SK-N-SH (cell line): ENCODE measurements at places on chromosomes 6 and 20. TPM values are rescaled to one million over a fixed set of nuclear protein-coding genes. Genes with fewer than 3 reads are reported as not detected.

Gene TP53RK
- polyA plus RNA-seq, result 5.4 and 5.5 TPM in 2 replicates

GRCh38 chr6:16600026-16600425 lies 161.2 kb downstream of the ATXN1 start:
- H3K4me3 ChIP-seq, result no peak overlapping the region
- H3K27me3 ChIP-seq, result no peaks in the 10 kb centered on the region
- no peaks in the 10 kb centered on the region for H3K4me1 ChIP-seq

DNA sequence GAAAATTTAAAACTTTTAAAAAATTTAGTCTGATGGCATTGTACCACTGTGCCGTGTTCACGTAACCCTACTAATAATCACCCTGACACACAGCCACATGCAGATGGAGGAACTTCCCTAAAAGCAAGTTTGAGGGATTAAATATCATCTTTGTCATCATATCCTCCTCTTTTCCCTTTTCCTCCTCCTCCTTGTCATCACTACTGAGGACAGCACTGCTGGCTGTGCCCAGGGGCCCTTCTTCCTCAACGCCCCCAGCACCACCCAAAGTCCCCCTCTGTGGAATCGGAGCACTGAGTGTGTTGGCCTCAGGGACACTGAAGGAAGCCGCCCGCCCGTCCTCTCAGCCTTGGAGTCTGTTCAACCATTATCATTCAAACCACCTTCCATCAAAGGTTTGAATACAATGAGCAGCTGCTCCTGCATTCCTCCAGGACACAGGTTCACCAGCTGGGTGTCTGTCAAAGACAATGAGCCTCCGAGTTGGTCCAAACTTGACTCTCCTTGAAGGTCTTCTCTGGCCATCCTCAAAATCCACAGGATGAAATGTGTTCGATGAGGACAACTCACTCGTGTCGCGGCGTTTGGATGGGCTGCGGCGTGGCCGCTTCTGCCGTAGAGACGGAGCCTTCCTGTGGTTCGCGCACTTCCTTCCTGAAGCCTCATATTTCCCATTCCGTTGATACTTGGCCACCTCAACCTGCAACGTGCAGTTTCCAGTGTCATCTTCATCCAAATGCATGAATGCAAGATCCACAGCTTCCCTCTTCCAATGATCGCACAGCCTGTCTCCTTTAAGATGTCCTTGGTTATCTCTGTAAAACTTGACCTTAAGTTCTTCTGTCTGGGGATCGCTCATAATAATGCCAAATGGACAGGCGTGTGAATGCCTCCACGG lies 23.3 kb downstream of the NQO2 start:
- no peak overlapping the region for H3K4me3 ChIP-seq
- no peak for DNase-seq
- H3K27ac ChIP-seq, result no peak overlapping the region
- H3K36me3 ChIP-seq, result peaks cover 9% of the 10 kb centered on the region
- H3K27me3 ChIP-seq, result no peaks in the 10 kb centered on the region
- no peaks in the 10 kb centered on the region for H3K4me1 ChIP-seq

- no peaks in the 10 kb centered on the region for H3K36me3 ChIP-seq
- DNase-seq, result peak; percentile 47
- peaks cover 82% of the 10 kb centered on the region for H3K27me3 ChIP-seq
- no peak within 1 kb of the TSS for H3K4me3 ChIP-seq
Measured at GRCh38 chr20:20367575-20368417, at the start of gene INSM1. TSS of gene INSM1 (plus strand) at chr20:20368104. CDS start at chr20:20368268, 164 bp downstream.

GRCh38 chr6:108322728-108323127 lies 27.9 kb downstream of the AFG1L start:
- no peaks in the 10 kb centered on the region for H3K27me3 ChIP-seq
- H3K4me1 ChIP-seq, result no peaks in the 10 kb centered on the region
- H3K36me3 ChIP-seq, result no peaks in the 10 kb centered on the region
- no peak overlapping the region for H3K4me3 ChIP-seq
- no peak overlapping the region for H3K27ac ChIP-seq

GRCh38 chr6:47890326-47890875 lies 108.6 kb downstream of the OPN5 start:
- H3K4me3 ChIP-seq, result no peak overlapping the region
- no peak overlapping the region for H3K27ac ChIP-seq
- DNase-seq, result no peak
- H3K27me3 ChIP-seq, result no peaks in the 10 kb centered on the region
- no peaks in the 10 kb centered on the region for H3K36me3 ChIP-seq

Gene NR2E1
- not detected in 2 replicates for polyA plus RNA-seq

GRCh38 chr20:46350201-46350985 lies 42.1 kb upstream of the CDH22 start:
- H3K27ac ChIP-seq, result peak overlapping the region; percentile 36
- peaks cover 24% of the 10 kb centered on the region; the same call in 1 of the 2 replicates for H3K36me3 ChIP-seq
- H3K27me3 ChIP-seq, result no peaks in the 10 kb centered on the region
- no peak overlapping the region for H3K4me3 ChIP-seq
- peaks cover 16% of the 10 kb centered on the region for H3K4me1 ChIP-seq

GRCh38 chr6:65116326-65116725 lies 590.7 kb downstream of the EYS start:
- no peak overlapping the region for H3K4me3 ChIP-seq
- no peaks in the 10 kb centered on the region; the same call in 1 of the 2 replicates for H3K4me1 ChIP-seq
- DNase-seq, result no peak
- H3K27ac ChIP-seq, result no peak overlapping the region

Gene ADAT2
- polyA plus RNA-seq, result 5.4 and 9.2 TPM in 2 replicates

GRCh38 chr6:170575250-170575649 lies 9.2 kb downstream of the PDCD2 start:
- H3K27me3 ChIP-seq, result no peaks in the 10 kb centered on the region
- H3K27ac ChIP-seq, result no peak overlapping the region
- peaks cover 78% of the 10 kb centered on the region for H3K36me3 ChIP-seq
- no peak for DNase-seq
- H3K4me3 ChIP-seq, result no peak overlapping the region

GRCh38 chr6:40399888-40400457 lies 187.2 kb downstream of the LRFN2 start:
- peaks cover 36% of the 10 kb centered on the region; the same call in 1 of the 2 replicates for H3K4me1 ChIP-seq
- no peaks in the 10 kb centered on the region for H3K27me3 ChIP-seq
- no peak overlapping the region for H3K27ac ChIP-seq
- H3K36me3 ChIP-seq, result no peaks in the 10 kb centered on the region
- no peak overlapping the region for H3K4me3 ChIP-seq

DNA sequence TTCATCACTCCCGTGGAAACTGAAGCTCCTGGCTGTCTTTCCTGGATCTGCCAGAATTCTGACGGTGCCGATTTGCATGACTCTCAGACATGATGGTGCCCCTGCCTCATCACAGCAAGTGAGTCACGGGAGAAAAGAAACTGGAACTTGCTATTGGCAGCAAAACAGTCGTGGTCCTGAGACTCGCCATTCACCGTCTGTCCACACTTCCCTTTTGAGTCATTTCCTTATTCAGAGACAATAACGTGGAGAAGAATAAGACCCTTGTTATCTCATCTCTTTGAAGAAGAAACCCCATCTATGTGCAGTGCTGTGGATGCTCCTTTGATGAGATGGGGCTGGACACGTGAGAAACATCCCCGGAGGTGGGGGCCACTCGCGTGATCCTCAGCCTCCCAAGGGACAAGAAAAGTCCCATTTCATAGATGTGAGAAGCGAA lies 4.2 kb downstream of the GPR31 start:
- H3K36me3 ChIP-seq, result no peaks in the 10 kb centered on the region
- peak overlapping the region; percentile 54 for H3K27ac ChIP-seq
- peak overlapping the region; percentile 17; the same call in 1 of the 2 replicates for H3K4me3 ChIP-seq
- no peaks in the 10 kb centered on the region for H3K27me3 ChIP-seq

DNA sequence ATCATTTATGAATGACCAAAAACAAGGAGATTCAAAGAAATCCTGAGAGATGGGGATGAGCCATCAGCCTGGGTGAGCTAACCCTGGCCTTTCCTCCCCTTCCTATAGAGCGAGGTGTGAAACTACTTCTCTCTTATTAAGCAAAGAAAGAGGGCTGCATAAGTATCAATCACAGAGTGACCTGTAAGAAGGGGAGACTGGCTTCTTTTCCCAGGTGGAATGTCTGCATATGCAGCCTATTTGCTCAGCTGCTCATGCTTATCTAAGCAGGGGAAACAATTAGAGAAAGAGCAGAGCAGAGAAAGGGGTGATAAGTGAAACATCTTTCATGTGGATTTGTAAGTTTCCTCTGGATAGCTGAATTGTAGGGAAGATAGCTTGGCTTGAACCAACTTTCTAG lies 160.0 kb downstream of the PKHD1 start:
- H3K4me3 ChIP-seq, result no peak overlapping the region
- peaks cover 2% of the 10 kb centered on the region; the same call in 1 of the 2 replicates for H3K4me1 ChIP-seq
- H3K27ac ChIP-seq, result no peak overlapping the region
- no peaks in the 10 kb centered on the region for H3K36me3 ChIP-seq
- no peaks in the 10 kb centered on the region for H3K27me3 ChIP-seq

- H3K4me3 ChIP-seq, result no peak overlapping the region
- H3K27ac ChIP-seq, result no peak overlapping the region
- DNase-seq, result no peak
- H3K27me3 ChIP-seq, result no peaks in the 10 kb centered on the region
- H3K36me3 ChIP-seq, result no peaks in the 10 kb centered on the region
Measured at GRCh38 chr20:16191496-16191895, 381.8 kb downstream of the KIF16B start.

Gene TSBP1
- not detected in 2 replicates for polyA plus RNA-seq

Gene TBC1D32
- polyA plus RNA-seq, result 2.3 and 4.5 TPM in 2 replicates

DNA sequence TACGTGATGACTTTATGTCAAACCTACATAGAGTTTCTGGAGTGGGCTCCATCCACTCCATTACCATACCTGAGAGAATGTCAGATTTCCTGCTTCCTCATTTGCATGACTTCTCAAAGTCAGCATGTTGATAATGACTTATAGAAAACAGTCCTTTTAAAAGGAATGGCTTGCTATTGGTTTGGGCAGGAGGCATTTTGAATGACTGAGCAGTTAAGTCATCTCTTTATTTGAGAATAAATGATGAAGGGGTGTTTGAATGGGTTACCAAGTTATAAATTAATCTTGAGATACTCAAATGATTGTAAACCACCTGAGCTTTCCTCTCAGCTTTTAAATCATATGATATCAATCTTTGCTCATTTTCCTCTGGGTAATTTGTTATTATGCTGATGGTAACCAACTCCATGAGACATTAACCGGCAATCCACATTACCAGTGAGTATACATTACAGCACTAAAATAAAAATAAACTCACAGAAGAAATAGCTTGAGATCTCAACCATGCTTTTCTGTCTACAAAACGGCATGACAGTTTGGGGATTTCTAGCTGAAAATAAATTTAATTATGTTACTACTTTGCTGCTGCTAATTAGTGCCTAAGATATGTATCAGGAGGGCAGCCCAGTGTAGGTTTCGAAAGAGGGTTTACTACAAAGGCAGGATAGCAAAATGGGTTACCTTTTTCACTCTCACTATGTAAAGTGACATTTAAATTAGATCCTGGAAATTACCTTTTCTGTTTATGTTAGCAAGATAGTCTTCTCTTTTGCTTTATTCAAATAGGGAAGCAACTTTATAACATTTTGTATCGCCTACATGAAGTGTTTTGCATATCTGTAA lies 78.8 kb downstream of the RPS12 start:
- no peaks in the 10 kb centered on the region for H3K36me3 ChIP-seq
- H3K27ac ChIP-seq, result peak overlapping the region; percentile 60
- H3K4me1 ChIP-seq, result peaks cover 10% of the 10 kb centered on the region
- peak; percentile 34 for DNase-seq

Gene ANGPT4
- not detected in 2 replicates for polyA plus RNA-seq

GRCh38 chr6:16731478-16732051 lies 29.7 kb downstream of the ATXN1 start:
- no peak overlapping the region for H3K4me3 ChIP-seq
- DNase-seq, result no peak
- no peak overlapping the region; the same call in 1 of the 2 replicates for H3K27ac ChIP-seq
- peaks cover 24% of the 10 kb centered on the region for H3K36me3 ChIP-seq

GRCh38 chr6:22081709-22082108 lies 215.1 kb downstream of the PRL start:
- peaks cover 12% of the 10 kb centered on the region for H3K36me3 ChIP-seq
- DNase-seq, result no peak
- H3K4me3 ChIP-seq, result no peak overlapping the region
- H3K27ac ChIP-seq, result no peak overlapping the region
- no peaks in the 10 kb centered on the region for H3K27me3 ChIP-seq
- H3K4me1 ChIP-seq, result peaks cover 5% of the 10 kb centered on the region

Gene UQCC2
- 49.8 and 59.0 TPM in 2 replicates for polyA plus RNA-seq

DNA sequence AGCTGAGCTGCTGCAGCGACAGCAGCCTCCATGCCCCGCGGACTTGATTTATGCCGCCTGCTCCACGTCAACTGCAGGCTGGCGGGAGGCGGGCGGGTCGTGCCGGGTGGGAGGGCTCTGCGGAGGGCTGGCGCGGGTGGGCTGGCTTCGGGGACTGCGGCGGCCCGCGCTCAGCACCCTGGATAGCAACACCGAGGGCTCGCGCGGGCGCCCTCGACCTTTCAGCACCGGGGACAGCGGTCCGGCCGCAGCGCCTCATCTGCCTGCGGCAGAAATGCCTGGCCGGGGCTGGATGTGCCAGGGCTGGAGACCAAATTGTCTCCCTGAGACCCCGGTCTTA lies 792 bp downstream of the SNAP25 start:
- peak; percentile 84 for DNase-seq
- H3K36me3 ChIP-seq, result no peaks in the 10 kb centered on the region
- no peaks in the 10 kb centered on the region for H3K27me3 ChIP-seq
- H3K27ac ChIP-seq, result peak overlapping the region; percentile 48; the same call in 1 of the 2 replicates
- no peaks in the 10 kb centered on the region for H3K4me1 ChIP-seq

GRCh38 chr6:50661636-50662035 lies 51.7 kb upstream of the TFAP2D start:
- no peaks in the 10 kb centered on the region for H3K27me3 ChIP-seq
- H3K36me3 ChIP-seq, result no peaks in the 10 kb centered on the region
- no peak for DNase-seq
- H3K27ac ChIP-seq, result no peak overlapping the region
- no peaks in the 10 kb centered on the region for H3K4me1 ChIP-seq

Gene SIM1
- polyA plus RNA-seq, result 0.02 TPM in 1 of 2 replicates, not detected in the other

GRCh38 chr6:86938814-86939213 lies 1.5 kb downstream of the HTR1E start:
- H3K27ac ChIP-seq, result no peak overlapping the region
- H3K27me3 ChIP-seq, result peaks cover 9% of the 10 kb centered on the region; the same call in 1 of the 2 replicates
- no peaks in the 10 kb centered on the region for H3K36me3 ChIP-seq
- H3K4me3 ChIP-seq, result peak overlapping the region; percentile 59; the same call in 1 of the 2 replicates
- peaks cover 23% of the 10 kb centered on the region; the same call in 1 of the 2 replicates for H3K4me1 ChIP-seq
- DNase-seq, result no peak

Gene HDGFL1
- not detected in 2 replicates for polyA plus RNA-seq

DNA sequence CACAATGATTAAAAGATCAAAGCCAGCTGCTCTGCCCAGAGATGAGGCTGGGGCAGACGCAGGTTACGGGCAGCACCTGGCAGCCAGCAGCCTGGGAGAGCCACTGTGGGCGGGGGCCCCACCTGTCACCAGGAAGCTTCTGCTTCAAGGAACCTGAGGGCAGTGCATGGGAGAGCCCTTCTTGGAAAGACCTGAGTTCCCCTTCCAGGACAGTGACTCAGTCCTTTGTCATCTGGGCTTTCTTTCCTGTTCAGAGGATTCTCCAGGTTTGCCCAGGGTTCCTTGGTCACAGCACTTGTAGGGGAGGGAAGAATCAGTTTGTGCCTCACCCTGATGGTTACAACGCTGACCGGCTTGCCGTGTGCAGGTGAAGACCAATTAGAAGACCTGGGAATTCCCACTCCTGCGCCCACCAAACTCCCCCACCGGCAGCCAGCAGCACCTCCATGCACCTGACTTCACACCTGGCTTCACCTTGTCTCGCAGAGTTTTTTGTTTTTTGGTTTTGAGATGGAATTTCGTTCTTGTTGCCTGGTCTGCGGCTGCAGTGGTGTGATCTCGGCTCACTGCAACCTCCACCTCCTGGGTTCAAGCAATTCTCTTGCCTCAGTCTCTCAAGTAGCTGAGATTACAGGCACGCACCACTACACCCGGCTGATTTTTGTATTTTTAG lies 2.0 kb downstream of the ZBP1 start:
- no peak overlapping the region for H3K27ac ChIP-seq
- no peak overlapping the region for H3K4me3 ChIP-seq
- peaks cover 5% of the 10 kb centered on the region; the same call in 1 of the 2 replicates for H3K4me1 ChIP-seq
- no peaks in the 10 kb centered on the region for H3K36me3 ChIP-seq
- no peaks in the 10 kb centered on the region; the same call in 1 of the 2 replicates for H3K27me3 ChIP-seq
